ENCODE measurements at places on chromosomes 16 and 17. TPM values are rescaled to one million over a fixed set of nuclear protein-coding genes. Genes with fewer than 3 reads are reported as not detected.

Gene CCL15
- not detected for total RNA-seq

DNA sequence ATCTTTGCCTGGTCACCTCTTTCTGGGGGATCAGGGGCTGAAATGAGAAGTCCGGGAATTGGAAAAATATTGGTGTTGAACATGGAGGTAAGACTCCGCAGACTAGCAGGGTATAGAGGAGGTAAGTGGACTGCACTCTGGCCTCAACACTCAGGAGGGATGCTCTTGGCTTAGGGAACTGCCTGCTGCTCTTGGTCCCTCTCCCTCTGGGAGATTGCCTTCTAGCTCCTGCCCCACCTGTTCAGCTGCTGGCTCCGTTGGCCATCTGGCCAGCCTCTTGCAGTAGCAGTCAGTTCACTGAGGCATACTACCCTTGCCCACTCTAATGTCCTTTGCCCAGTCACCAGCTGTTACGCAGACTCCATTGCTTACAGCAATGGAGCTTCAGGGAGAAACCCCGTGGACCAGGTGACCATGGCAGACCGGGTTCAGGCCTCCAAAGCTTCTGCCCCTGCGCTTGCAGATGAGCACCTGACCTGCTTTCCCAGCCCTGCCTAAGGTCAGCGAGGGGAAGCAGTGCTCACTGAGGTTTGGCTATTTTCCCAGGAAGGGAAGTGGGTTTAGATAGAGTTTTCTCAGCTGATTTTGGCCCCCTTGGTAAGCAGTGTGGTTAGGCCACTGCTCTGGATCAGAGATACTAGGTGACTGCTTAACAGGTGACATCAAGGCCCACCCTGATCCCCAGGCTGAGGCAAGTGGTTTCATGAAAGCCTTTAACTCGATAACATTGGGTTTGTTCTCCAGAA is 11.9 kb downstream of the CDK5RAP3 start:
- no peaks in the 10 kb centered on the region for H3K4me1 ChIP-seq
- no peaks in the 10 kb centered on the region for H3K27me3 ChIP-seq
- no peak for DNase-seq
- H3K4me3 ChIP-seq, result no peak overlapping the region
- H3K36me3 ChIP-seq, result no peaks in the 10 kb centered on the region

DNA sequence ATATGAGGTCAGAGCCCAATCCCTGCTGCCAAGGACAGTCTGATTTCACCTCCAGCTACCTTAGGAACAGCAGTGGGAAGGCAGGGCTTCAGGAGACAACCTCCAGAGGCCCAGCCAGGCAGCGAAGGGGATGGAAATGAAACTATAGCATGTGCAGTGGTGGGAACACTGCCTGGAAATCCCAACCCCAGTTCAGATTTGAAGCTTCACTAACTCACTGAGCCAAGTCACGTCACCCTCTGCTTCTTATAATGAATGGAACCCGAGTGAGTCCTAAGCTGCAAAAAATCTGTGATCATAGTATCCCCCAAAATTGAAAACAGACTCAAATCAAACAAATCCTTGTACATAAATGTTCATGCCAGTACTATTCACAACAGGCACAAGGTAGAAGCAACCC is 36.0 kb upstream of the SLC39A11 start:
- no peaks in the 10 kb centered on the region for H3K4me1 ChIP-seq
- no peaks in the 10 kb centered on the region for H3K27me3 ChIP-seq
- no peak for DNase-seq
- H3K4me3 ChIP-seq, result no peak overlapping the region
- no peak overlapping the region for H3K27ac ChIP-seq

Gene SYT17
- 1.5 TPM for total RNA-seq

DNA sequence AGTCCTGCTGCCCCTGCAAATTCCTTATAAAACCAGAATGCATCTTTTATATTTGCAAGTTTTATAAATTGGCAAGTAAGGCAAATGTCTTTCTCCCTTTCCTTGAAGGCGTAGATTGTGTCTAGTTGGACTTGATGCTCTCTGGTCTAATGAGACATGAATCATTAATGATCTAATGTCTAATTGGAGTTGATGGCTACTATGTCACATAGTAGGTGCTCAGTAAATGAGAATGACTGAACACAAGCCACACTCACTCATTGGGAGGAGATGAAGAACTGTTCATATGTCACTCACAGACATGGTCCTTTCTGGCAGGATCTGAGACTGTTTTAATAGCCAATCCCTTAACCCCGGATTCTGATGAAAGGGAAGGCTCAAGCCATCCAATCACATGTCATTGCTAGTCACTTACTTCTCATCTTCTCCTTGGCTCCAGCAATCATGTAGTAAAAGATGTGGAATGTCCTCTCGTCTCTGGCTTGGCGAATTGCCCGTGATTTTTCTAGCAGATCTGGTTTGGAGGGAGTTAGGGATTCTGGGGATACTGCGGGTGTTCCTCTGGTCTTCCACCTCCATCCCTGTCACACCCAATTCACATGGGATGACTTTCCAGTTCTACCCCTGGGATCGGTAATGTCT is 81.0 kb downstream of the MYH11 start:
- H3K4me3 ChIP-seq, result no peak overlapping the region
- no peaks in the 10 kb centered on the region for H3K27me3 ChIP-seq
- no peaks in the 10 kb centered on the region for H3K4me1 ChIP-seq
- H3K36me3 ChIP-seq, result no peaks in the 10 kb centered on the region

- H3K36me3 ChIP-seq, result no peaks in the 10 kb centered on the region
- peaks cover 2% of the 10 kb centered on the region for H3K4me1 ChIP-seq
- no peaks in the 10 kb centered on the region for H3K27me3 ChIP-seq
- peak; percentile 36 for DNase-seq
These were observed 141.1 kb downstream of the RGS9 start for GRCh38 chr17:65278050-65278819.

DNA sequence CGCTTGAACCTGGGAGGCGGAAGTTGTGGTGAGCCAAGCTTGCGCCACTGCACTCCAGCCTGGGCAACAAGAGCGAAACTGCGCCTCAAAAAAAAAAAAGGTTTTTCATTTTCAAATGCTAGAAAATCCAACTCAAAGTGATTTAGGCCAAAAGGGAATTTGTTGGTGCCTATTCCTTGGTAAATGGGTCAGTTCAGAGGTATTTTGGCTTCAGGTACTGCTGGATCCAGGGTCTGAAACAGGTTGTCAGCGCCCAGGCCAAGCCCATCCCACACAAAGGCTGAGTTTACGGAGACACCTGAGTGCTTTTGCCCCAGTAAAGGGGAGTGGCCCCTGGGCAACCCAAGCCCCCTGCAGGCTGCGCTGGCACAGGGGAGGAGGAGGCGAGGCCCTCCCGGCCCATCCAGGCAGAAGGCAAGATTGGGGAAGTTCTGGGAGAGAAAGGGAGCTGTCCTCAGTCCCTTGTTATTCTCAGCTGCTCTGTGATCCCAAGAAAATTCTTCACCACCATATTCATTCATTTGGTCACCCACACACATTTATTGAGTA is 8.5 kb upstream of the JPH3 start:
- no peak for DNase-seq
- H3K4me3 ChIP-seq, result no peak overlapping the region
- H3K27ac ChIP-seq, result no peak overlapping the region
- no peaks in the 10 kb centered on the region for H3K36me3 ChIP-seq

GRCh38 chr17:67258821-67259468 is 13.9 kb upstream of the HELZ start:
- no peak for DNase-seq
- no peak overlapping the region for H3K4me3 ChIP-seq
- peaks cover 12% of the 10 kb centered on the region for H3K4me1 ChIP-seq
- peak overlapping the region; percentile 45 for H3K27ac ChIP-seq
- H3K36me3 ChIP-seq, result no peaks in the 10 kb centered on the region

DNA sequence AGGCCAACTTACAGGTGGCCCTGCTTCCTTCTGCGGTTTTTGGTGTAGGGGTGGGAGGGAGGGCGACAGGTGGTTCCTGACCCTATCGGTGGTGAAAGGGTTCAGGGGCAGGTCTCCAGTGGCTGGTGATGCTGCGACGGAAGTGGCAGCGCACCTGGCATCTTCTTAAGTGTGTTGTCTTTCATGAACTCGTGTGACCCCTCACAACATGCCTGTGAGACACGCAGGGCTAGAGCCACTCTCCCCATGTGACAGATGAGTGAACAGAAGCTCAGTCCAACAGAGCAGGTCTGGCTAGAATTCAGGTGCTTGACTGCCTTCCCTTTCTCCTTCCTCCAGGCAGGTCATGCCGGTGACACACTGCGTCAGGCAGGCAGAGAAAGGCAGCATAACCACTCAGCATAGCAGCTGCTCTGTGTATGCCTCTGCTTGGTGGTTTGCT is 8.0 kb downstream of the TNFAIP1 start:
- H3K27me3 ChIP-seq, result no peaks in the 10 kb centered on the region
- no peaks in the 10 kb centered on the region for H3K36me3 ChIP-seq
- H3K27ac ChIP-seq, result no peak overlapping the region
- peaks cover 23% of the 10 kb centered on the region for H3K4me1 ChIP-seq
